ENCODE measurements at places on chromosomes 2 and 18.

GRCh38 chr2:217610401-217610814 is 392.4 kb downstream of the TNS1 start:
- peak; percentile 65 for DNase-seq

GRCh38 chr2:230899786-230900185 is 25.3 kb downstream of the GPR55 start:
- no peak for DNase-seq

DNA sequence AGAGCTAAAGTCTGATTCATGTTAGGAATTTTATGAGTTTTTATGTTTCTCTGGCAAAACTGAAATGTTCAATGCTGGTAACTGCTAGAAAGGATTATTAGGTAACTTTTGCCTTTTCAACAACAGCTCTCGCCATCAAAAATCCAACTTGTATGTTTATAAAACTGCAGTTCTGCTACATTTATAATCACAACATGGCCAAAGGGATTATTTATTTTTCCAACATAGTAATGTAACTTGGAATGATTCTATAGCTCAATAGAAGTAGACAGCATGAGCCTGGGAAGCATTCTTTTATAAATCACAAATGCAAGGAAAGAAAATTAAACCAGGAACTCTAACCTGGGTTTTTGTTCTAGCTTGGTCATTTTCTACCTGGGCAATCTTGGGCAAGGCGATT is 470.9 kb downstream of the TGIF1 start:
- DNase-seq = no peak

- DNase-seq = no peak
These were observed 219.8 kb downstream of the SH3BP4 start for GRCh38 chr2:235171550-235172031.

GRCh38 chr2:43634604-43635306 is 2.3 kb upstream of the PLEKHH2 start:
- no peak for DNase-seq

- DNase-seq = no peak
These were observed 459.4 kb downstream of the EPHA4 start for GRCh38 chr2:221112744-221113143.

- DNase-seq = peak; percentile 85
These were observed 209.4 kb upstream of the CXCR4 start for GRCh38 chr2:136327162-136327852.

DNA sequence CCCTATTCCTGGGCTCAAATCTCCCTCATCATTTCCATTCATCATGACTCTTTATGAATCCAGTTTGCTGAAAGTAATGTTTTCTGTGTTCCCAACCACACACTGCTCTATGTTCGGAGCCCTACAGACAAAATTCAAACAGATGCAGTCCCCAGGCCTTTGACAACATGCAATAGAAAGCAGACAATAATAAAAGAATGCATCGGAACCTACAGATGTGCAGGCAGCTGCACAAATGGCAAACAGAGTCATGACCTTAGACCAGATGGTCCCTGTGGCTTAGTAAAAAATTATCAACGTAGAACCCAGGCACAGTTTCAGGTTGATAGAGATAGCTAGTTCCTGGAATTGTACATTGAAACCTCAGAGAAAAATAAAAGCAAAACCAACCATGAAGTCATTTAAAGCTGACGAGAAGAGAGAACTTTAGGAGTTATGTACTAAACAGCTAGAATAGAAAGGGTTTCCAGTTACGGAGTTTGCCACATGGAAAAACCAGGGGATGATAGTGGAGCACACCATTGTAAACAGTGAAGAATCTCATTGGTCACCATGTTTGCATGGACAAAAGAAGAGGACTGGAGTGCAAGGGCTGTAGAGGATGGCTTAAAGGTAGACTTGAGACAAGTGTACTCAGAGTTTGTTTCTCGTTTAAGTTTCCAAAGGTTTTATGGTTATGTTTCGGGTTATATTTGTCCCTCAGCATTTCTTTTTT is 23.2 kb upstream of the ACVR1 start:
- no peak for DNase-seq

GRCh38 chr18:29879763-29880162 is 1162.8 kb downstream of the DSC3 start:
- DNase-seq = no peak

DNA sequence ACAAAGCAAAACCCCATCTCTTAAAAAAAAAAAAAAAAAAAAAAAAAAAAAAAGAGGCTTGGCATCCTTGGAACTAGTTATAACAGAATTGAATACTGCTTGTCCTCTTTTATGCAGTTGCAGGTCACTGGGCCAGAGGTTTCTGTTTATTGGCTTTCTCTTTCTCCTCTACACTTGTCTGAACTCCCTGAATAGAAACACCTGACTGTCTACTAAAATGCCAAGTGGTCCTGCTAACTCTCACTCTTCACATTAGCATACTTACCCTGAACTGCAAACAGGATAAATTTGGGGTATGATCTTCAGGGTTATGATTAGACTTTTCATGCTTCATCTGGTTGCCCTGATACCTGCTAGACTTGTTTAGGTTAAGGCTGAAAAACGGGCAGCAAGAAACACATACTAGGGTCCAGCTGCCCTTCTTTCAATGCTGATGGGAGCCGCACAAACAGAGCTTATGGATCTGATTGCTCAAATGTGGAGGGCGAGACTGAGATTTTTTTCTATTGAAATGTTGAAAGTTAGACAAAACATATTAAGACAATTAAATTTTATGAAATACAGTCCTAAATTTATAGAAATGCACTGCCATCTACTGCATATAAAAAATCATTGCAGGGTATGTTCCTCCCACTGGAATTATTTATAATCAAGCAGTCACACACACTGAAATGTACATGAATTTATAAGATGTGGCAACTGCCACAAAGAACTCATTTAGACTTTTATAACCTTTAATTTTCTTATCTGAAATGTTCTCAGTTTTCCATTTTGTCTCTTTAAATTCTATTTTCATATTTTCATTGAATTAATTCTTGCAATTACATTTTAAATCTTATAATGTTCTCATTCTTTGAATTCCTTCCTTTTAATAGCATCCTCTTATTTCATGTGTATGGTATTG is 40.8 kb downstream of the GTF3C3 start:
- no peak for DNase-seq

DNA sequence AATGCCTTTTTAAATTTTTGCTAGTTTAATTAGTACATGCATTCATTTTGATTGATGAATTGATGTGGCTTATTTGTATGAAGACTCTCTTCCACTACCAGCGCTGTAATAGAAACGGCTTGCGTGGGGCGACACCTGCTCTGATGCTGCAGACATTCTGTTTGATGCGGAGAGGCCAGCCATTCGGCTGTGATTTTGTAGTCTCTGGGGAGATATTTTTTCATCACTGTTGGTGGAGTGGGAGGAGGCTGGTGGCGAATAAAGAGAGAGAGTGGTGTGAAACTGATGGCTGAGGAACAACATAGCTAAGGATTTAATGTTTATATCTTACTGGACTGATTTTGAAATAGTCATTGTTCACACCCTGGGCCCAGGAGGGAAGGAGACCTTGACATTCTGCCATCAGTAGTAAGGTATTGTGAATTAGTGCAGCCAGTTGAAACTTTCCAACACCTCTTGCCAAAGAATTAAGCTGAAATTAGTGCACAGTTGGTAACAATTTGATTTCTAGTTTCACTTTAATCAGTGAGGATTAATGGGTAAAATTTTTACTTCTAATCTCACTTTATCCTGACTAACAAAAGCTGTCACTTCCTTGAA is 224.1 kb downstream of the MTX2 start:
- DNase-seq = no peak

GRCh38 chr2:189234991-189235390 is 55.4 kb upstream of the COL5A2 start:
- DNase-seq = no peak

DNA sequence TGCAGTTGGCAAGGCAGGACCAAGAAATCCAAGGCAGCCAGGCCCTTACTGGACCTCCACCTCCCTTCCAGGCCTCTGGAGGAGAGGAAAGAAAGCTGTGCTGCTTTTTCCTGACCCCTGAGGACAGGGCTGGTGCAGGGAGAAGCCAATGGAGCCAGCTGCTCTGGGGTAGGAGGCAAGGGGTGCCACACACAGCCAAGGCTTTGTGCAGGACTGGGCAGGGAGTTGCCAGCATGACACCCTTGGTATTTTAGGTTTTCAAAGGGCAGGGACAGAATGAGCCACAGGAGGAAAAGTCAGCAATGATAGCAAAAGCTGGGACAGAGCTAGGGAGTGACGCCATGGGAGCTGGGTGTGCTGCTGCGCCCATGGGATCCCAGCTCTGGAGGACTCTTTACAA is 22.9 kb downstream of the CCT7 start:
- no peak for DNase-seq

- no peak for DNase-seq
These were observed 18.7 kb downstream of the SP140 start for GRCh38 chr2:230244211-230244610.

DNA sequence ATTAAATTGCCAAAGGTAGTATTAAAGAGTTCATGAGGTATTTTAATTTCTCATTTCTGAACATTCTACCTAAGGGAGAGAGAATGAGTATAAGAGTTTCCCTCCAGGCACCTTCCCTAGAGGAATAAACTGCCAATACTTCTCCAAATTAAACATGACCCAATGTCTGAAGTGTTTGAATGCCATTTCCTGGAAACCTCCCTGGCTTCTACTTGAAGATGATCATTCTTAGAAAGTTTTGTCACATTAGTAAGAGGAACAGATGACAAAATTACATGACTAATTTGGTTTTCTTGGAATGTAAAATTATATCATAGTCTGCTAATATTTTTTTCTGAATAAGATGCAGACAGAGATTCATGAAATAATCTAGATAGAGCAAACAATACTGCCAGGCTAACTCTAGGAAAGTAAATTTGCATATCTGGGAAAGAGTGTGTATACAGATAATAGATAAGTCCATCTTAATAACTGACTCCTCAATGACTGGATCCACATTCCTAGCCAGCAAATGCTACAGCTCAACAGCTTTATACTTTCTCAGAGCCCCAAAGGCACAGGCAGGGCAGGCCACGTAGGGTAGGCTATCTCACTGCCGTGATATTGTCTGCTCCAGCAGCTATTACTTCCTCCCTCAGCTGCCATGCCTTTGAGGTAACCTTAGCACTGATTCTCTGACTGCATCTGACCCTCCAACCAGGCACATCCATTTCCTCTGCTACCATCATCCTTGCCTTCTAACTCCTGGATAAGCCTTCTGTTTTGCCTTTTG is 630.8 kb upstream of the PIK3C3 start:
- DNase-seq = no peak

DNA sequence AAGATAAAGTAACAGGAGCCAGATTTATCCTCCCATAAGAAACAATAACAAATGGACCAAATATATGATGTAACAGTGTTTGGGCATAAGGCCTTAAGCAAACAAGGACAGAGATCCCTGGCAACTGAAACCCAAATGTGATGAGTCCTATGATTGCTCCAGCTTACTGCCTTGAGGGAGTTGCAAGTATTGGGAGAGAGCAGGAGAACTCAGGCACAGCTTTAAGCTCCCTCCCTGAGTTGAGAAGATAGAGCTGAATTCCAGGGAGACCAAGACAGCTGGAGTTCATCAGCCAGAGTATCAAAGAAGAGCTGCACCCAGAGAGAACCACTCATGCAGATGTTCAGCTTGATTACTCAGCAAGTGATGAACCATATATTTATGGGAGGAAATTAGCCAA is 814.5 kb upstream of the RAB6C start:
- no peak for DNase-seq

- DNase-seq = no peak
These were observed 95.7 kb upstream of the HS6ST1 start for GRCh38 chr2:128414351-128414750.

DNA sequence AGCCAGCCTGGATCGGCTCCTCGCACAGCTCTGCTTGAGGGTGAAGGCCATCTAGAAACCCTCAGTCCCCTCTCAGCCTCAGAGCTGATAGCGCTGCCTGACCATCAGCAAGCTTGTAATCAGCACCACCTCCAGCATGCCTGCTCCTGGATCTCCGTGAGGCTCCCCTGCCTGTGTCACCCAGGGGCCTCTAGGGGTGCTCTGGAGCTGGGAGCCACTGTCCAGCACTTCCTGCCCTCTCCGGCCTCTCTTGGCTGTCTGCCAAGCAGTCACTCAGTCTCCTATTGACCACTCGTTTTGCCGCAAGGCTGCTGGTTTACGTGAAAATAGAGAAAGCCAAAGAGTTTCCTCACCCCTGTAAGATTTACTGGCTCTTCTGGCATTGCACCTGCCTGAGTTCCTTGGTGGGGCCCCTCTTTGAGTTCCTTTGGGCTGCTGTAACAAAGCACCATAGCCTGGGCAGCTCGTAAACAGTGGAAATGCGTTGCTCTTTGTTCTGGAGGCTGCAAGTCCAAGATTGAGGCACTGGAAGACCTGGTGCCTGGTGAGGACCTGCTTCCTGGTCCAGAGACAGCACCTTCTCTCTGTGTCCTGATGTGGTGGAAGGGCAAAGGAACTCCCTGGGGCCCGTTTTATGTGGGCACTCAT is 17.9 kb downstream of the CAPN10 start:
- peak; percentile 13 for DNase-seq

GRCh38 chr2:28391564-28392296 is 928 bp upstream of the FOSL2 start:
- DNase-seq = peak; percentile 59

DNA sequence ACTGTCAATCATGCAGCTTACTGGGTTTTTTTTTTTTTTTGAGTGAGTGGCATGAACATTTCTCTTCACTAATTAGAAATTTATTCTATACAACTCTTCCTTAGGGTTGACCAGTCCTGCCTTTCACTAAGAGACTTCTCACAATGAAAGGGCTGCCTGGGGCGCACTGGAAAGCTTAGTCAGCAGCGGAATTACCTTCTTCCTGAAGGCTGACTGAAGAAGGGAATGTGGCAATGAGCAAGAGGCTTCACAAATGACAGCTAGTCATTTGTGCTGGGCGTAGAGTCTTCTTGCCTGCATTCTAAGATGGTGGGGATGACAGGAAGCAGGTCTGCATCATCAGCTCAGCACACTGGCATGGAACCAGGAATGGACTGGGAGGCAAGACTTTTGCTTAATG is 15.6 kb upstream of the SCN3A start:
- DNase-seq = no peak

DNA sequence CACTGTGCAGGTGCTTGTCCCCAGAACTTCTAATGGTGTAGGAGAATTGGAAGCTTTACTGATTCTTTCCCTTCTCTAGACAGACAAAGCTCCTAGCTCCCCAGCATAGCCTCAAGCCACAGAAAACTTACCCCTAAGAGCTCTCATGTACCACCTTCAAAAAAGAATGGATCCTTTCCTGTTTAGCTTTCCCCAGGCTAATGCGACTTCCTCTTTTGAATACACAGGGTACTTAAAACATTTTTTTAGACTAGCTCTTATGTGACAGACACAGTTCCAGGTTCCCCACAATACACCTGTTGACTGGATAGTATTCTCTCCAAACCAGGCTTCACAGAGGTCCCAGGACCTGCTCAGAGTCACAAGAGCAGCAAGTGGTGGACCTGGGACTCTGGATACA is 8.3 kb downstream of the CTAGE1 start:
- no peak for DNase-seq

- DNase-seq = no peak
These were observed 51.7 kb downstream of the NCKAP5 start for GRCh38 chr2:133516405-133517026.

GRCh38 chr2:73907840-73908452 is 15.1 kb downstream of the ACTG2 start:
- peak; percentile 72 for DNase-seq

Data from CD4-positive, alpha-beta T cell treated with Interleukin-17A for 4 hours (primary cell).